Esophagus mucosa (tissue), 1 donor: ENCODE measurements at places on chromosomes 7 and 10. TPM values are rescaled to one million over a fixed set of nuclear protein-coding genes. Genes with fewer than 3 reads are reported as not detected.

PAX4 gene
- not detected for total RNA-seq

PRR15 gene
- total RNA-seq, result 0.92 TPM

LIPM gene
- not detected for total RNA-seq

HGF gene
- 0.76 TPM for total RNA-seq

STK31 gene
- total RNA-seq, result 0.16 TPM

ARMS2 gene
- total RNA-seq, result not detected

SPOCK2 gene
- total RNA-seq, result 1.5 TPM

ZPBP gene
- total RNA-seq, result not detected
